Hindlimb muscle (tissue), 1 donor: ENCODE measurements at places on chromosomes 2 and 18. TPM values are rescaled to one million over a fixed set of nuclear protein-coding genes. Genes with fewer than 3 reads are reported as not detected.

GRCh38 chr2:119862127-119862889, 102.6 kb downstream of the PTPN4 start:
- DNase-seq, result no peak

- no peak for DNase-seq
Measured at GRCh38 chr2:75500633-75501032, 60.1 kb downstream of the EVA1A start.

DNA sequence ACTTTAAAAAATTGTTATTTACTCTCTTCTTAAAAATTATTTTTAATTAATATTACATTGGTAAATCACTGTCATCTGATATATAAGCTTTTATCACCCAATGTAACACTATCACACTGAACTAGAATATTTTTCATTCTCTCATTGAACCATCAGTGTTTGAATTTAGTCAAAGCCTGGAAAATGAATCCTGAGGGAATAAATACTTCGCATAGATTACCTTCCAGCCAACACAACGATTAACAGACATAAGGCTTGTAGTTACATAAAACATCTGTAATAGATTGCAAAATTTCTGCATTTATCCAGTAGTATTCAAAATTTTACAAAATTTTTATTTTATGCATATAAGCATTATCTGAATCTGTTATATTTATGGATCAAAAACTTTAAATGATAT, 314.9 kb downstream of the ERBB4 start:
- peak; percentile 3 for DNase-seq

DNA sequence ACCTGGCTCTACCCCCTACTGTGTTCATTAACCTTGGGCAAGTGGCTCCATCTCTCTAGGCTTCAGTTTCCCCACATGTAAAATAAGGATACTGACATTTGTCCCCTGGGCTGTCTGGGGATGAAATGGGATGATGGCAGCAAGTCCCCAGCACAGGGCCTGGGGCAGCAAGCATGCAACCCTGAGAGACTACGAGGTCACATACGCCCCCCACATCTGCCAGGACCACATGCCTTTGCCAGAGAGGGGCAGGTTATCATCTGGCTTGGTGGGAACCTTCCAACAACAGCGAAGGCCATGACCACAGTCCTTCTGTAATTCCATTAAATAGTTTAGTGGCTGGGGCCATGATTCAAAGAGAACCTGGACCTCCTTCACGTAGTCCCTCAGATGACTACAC, 145.9 kb upstream of the REV1 start:
- no peak for DNase-seq

GRCh38 chr18:66764230-66764629, 160.3 kb upstream of the CDH19 start:
- DNase-seq, result peak; percentile 57

- DNase-seq, result no peak
Measured at GRCh38 chr2:70083344-70084156, 3.7 kb upstream of the PCBP1 start.

DNA sequence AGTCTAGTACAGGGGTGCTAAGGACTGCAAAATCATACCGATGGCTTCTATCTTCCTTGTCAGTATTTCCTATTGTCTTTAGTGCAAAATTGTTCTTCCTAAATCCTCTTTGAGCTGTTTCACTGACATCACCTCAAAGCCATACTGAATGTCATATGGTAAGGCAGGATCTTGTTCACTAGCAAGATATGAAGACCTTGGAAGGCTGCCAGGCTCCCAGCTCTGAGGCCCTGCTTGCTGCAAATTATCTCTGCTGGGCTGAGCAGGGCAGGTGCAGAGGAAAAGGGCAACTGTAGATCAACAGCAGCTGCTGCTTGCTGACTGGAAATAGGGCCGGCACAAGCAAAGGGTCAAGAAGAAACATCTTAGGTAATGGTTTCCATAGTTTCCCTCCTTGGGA, 58.2 kb downstream of the PMAIP1 start:
- DNase-seq, result peak; percentile 52

DNA sequence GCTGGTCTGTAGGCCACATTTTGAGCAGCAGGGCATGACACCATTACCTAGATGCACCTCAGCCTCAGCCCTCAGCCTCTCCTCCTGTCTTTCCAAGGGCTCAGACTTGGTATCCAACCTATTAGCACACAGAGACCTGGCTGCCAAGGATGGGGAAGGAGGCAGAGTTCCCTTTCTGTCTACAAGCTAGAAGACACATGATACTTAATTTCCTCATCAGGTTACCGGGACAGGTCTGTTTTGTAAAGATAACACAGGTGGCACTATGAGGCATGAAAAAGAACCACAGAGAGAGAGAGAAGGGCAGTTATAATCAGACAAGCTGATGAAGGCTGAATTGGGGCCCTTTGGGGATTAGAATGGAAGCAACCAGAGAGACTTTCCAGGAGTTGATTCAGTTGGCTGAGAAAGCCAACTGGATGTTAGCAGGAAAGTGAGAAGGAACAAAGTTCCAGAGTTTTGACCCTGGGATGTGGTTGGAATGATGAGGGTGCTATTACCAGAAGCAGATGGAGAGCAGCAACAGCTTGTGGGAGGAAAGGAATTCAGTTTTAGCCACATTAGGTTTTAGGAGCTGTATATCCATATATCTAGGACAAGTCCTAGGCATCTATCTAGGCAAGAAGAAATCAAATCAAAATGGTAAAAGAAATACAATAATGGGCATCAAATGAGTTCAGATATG, 46.0 kb upstream of the RMND5A start:
- DNase-seq, result no peak

- DNase-seq, result no peak
Measured at GRCh38 chr2:12081481-12082210, 335.2 kb downstream of the LPIN1 start.

Gene EPHA4
- 12.2 TPM for polyA plus RNA-seq

Gene HYCC2
- polyA plus RNA-seq, result 6.9 TPM

Gene RNF125
- polyA plus RNA-seq, result 16.0 TPM

Gene DSG4
- polyA plus RNA-seq, result not detected

Gene OSR1
- 13.7 TPM for polyA plus RNA-seq
